Activated CD4-positive, alpha-beta T cell treated with anti-CD3 and anti-CD28 coated beads, Interleukin-2, Interleukin-4, amounts not matched to agents 100 ng/mL and 50 ng/mL, durations not matched to agents 16 hours and 8 hours (primary cell): ENCODE measurements at places on chromosomes 3 and 15.

DNA sequence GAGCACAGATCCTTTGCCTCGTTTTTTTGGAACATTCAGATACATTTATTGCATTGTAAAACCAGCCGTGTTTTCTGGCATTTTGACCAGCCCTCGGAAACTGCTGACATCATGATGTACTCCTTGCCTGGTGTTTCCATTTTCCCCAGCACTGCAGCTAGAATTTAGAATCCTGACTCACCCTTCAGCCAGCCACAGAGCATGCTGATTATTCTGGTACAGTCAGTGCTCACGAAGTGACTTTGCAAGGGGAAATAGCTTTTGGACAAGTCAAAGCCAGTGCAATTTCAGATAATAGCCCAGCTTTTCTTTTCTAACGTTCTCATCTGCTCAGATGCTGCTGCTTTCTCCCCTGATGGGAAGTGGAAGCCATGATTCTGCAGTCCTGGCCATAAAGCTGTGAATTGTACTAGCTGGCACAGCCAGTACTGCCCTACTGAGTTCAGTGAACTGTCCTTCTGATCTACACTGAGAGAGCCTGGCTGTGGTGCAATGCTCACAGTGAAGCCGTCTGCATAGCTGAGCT is 12.1 kb upstream of the CNBP start:
- DNase-seq = peak; percentile 38

DNA sequence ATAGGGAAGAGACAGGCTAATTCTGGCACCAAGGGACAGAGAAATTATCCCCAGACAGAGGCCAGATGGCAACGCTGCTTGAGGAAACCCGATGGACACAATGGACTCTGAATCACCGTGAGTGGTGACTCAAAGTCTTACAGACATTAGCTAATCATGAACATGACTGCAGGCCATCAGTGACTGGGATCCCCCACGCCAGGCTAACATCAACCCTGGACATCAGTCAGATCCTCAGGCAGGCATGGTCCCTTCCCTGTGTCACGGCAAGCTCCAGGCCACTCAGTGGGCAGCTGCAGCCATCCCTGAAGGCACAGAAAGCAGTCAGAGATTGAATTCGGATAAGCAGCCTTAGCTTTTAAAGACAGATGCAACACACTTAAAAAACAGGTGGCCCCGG is 23.8 kb upstream of the OXTR start:
- DNase-seq = no peak

GRCh38 chr3:117853923-117854668 is 1144.5 kb downstream of the TUSC7 start:
- DNase-seq = no peak

DNA sequence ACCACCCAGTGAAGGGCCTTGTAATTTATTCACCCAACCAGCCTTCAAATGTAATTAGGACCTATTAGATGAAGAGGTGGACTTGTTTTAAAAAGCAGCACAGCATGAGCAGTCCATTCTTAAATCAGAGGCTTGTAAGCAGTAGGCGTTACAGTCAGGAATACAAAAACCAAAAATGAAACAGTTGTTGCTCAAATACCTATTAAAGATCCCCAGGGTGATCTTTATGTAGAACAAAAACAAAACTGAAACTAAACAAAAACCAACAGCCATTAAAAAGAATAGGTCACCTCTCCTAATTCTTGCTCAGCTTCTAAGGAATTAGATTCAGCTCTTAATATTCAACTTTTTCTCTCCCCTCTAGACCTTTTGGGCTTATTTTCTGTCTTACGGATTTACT is 104.9 kb upstream of the ST8SIA2 start:
- DNase-seq = no peak

- no peak for DNase-seq
Measured at GRCh38 chr15:98727115-98728040, 79.0 kb downstream of the IGF1R start.

DNA sequence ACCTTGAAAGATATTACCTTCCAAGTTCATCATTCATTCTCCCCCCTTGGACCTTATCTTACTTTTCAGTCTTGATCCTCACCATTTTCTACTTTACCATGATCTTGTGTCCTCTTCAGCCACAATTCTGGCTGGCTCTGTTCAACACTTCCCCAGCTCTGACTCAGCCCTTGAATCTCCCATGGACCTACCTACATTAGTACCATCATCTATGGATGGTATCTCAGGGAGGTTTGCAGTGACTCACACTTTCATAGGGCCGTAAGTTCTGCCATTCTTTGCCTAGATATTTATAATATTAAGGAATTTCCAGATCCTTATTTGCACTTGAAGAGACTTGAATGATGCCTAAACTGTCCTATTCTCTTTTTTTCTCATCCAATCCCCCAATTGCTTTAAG is 213.7 kb upstream of the RORA start:
- no peak for DNase-seq

DNA sequence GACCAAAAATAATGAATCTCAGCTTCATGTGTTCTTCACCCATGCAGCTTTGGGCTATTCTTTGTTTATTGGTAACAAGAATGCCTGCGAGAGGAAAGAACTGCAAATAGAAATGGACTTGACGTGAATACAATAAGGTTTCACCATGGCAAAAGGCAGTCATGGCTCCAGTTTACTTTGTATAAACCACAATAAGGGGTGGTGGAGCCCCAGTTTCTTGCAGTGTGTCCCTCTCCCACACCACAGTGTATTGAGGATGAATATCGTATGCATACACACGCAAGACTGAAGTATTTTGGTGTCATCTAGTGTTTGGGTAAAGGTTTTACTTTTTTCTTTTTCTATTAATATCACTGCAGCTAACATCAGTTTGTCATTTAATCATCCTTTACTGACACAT is 159.7 kb upstream of the CNTN4 start:
- DNase-seq = no peak

- DNase-seq = no peak
Measured at GRCh38 chr3:151707216-151707615, 26.5 kb upstream of the AADACL2 start.

DNA sequence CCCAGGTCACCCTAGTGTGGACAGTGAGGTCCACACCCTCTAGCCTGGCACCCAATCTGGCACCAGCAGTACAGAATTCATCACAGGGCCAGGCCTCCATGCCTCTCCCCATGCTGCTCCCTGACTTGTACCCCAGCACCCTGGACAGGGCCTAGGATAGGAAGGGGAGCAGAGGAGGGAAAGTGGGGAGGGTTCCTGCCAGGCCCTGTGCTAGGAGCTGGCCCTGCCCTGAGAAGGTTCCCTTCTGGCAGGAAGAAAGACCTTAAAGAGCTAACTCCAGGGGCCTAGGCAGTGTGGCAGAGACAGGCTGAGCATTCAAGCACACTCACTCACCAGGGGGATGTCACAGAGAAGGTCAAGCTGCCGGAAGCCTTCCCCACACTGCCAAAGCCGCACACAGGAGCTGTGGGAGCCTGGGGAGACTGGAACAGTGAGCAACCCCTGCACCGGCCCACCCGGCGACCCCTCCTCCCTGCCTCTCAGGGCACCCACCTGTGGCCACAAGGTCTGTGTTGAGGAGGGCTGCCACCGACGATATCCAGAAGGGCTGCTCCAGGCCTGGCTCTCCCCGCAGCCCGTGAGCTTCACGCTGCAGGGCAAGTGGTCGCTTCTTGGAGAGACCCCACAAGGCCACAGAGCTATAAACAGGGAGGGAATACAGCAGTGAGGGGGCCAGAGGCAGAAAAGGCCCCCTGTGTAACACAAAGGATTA is 7.4 kb downstream of the RRP9 start:
- no peak for DNase-seq
